ENCODE measurements at places on chromosomes 2 and 18.
A peak's percentile ranks its signal among the peaks of the same experiment; 100 is the strongest.

DNA sequence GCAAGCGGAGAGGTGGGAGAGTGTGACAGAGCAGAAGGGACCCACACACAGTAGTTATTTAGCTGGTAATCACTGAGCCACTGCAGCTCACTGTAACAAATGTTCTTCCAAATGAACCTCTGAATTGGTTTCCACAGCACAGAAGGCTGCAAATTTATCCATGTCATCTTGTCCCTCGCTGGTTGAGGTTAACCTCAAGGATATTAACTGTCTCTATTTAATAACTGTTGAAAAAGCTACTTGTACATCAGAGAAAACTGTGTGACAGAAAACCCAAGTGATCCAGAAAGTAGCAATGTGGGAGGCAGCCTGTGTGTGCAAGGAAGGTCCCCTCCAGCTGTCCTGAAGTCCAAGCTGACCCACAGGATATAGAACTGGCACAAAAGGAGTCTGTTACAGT, 153.6 kb downstream of the DSEL start:
- DNase-seq, result no peak

DNA sequence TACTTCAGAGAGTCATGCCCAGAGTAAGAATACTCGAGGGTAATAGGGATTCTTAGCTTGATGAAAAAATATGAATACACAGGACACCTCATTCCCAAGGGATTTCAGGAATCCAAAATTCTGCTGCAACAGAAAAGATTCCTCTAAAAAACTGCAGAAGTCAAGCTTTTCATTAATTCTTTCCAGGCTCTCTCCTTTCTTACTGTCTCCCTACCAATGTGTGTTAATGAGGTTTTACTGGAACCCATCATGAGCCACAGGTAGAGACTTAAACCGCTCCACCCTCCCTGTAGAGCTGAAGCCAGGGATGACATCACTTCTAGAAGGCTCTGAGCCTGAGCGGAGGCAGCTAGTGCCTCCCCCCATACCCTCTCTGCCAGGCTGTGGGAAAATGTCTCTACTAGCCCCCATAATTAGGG, 3.4 kb downstream of the SDC1 start:
- no peak for DNase-seq

- DNase-seq, result no peak
These were observed 32.1 kb downstream of the CLASP1 start for GRCh38 chr2:121617042-121617599.

DNA sequence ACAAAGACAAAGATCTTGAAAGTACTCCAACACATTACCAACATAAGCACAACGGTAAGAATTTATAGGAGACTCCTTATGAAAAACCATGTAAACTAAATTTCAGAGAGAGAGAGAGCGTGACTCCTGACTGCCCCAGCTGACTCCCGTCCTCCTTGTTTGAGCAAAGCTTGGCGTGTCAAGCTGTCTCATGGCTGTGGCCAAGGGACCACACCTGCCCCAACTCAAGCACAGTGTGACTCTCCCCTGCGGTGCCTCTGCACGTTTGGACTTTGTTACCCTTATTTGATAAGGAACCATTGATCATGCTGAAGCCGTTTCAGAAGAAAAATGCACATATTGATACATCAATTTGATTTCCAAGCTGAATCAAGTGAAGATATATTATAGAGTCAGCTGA, 124.8 kb downstream of the COL6A3 start:
- no peak for DNase-seq

DNA sequence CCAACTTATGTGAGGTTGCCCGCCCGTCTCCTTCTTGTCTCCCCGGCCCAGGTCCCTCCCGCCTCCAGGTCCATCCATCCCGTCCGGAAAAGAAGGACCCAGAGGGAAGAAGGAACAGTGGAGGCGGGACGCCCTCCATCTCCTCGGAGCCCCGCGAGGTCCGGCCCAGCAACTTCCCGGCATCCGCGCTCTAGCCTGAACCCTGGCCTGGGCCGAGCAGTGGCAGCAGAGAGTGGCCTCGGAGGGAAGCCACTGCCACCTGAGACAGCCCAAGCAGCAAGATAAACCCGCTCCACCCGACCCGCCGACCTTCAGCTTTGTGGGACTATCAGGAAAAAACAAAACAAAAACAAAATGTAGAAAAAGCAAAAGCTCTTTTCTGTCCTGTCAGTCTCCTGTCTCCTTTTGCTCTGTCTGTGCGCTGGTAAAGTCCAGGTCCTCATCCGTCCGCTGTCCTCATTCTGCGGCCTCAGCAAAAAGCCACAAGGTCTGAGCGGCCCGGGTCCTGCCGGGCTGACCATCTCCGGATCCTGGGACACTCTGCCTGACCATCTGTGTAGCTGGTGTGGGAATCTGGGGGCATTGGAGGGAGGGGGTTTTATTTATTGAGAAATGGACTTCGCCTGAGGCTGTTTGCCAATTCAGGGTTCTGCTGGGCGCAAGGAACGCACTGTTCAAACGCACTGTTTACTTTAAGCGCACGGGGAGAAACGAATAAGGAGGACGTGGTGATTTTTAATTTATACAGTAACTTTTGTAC, 3.1 kb downstream of the DLX1 start:
- no peak for DNase-seq

- no peak for DNase-seq
These were observed 275.6 kb upstream of the CXCR4 start for GRCh38 chr2:136393514-136393913.

DNA sequence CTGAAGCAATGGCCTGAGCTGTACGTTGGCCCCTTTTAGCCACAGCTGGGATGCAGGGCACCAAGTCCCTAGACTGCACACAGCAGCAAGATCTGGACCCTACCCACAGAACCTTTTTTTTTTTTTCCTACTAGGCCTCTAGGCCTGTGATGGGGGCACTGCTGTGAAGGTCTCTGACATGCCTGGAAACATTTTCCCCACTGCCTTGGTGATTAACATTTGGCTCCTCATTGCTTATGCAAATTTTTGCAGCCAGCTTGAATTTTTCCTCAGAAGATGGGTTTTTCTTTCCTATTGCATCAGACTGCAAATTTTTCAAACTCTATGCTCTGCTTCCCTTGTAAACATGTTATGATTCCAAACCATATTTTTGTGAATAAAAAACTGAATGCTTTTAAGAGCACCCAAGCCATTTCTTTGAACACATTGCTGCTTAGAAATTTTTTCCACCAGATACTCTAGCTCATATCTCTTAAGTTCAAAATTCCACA, 33.5 kb downstream of the PDE1A start:
- DNase-seq, result no peak

- DNase-seq, result no peak
These were observed 3057.4 kb downstream of the RPIA start for GRCh38 chr2:91748902-91749301.

- DNase-seq, result no peak
These were observed 25.9 kb upstream of the IMPA2 start for GRCh38 chr18:11955239-11956029.

GRCh38 chr2:65856928-65857327, 424.5 kb upstream of the SPRED2 start:
- DNase-seq, result no peak

GRCh38 chr18:74896390-74896991, 298.8 kb downstream of the ZNF407 start:
- peak; percentile 51 for DNase-seq

GRCh38 chr18:60082790-60083189, 183.0 kb downstream of the PMAIP1 start:
- no peak for DNase-seq

DNA sequence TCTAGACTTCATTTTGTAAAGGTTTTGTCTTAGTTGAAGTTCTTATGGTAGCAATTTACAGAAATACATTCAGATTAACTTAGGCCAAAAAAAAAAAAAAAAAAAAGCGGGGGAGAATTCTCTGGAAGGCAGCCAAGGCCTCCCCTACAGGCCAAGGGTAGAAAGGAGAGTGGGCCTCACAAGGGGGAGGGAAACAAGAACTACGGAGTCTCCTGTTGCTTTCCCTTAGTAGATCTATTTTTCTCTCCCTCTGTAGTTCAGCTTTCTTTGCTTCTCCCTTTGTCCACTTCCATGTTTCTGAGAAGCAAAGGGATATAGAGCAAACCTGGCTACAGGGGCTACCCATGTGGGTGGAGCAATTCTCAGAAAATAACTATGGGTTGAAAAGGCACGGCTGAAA, 2.4 kb upstream of the STK11IP start:
- no peak for DNase-seq

DNA sequence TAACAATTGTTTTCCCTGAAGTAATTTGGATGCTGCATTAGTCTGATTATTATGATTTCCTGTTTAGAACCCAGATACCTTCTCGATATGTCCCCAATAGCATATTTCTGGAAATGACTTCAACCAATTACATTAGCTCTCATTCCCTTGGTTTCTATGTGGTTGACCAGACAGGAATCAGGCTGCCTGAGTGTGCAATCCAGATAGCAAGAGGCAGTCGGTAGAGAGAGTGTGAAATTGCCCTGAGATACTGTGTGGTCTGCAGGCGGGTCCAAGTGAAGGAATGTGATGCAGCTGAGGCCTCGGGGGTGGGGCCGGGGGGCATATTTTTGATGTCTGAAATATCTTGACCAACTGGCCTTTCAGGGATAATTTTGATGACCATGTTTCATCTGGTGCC, 143.9 kb upstream of the ITGA6 start:
- DNase-seq, result no peak

DNA sequence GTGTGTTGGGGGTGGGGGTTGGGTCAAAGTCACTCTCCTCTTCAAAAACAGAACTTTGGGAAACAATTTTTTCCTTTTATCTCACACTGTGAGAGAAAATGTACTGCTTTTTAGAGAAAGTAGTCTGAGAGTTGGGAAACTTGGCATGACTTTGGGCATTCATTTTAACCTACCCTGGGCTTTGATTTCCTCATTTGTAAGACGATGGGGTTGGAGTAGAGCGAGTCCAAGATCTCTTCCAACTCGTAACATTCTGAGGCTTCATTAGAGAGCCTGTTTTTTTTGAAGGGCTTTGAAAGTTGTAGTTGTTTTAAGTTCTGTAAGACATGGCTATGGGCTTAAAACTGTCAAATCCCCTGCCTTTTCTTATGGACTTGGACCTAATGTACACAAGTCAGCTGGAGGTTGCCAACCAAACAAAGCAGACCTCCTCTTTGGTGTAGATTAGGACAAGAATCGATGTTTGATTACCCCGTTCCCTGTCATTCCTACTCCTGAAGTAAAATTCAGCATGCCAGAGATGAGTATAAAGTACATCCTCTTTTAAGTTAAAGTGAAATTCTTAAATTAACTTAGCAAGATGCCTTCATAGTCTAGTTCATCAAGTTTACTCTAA, 8.4 kb downstream of the PHLPP1 start:
- no peak for DNase-seq

DNA sequence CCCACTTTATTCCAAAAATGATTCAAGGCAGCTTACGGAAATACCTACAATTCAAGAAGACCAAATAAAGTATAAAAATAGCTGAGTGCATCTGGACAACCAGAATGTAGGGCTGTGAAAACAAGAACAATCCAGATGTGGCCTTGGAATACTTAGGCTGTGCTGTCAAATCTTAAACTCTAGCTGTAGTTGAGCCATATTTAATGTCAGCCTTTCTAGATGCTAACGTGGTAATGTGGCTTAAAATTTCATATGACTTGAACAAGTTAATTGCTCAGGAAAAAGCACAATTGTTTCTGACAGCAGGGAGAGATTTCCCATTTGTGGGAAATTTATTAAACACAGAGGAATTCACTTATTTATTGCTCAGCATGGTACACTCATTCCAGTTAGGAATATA, 14.6 kb upstream of the NAPG start:
- no peak for DNase-seq

DNA sequence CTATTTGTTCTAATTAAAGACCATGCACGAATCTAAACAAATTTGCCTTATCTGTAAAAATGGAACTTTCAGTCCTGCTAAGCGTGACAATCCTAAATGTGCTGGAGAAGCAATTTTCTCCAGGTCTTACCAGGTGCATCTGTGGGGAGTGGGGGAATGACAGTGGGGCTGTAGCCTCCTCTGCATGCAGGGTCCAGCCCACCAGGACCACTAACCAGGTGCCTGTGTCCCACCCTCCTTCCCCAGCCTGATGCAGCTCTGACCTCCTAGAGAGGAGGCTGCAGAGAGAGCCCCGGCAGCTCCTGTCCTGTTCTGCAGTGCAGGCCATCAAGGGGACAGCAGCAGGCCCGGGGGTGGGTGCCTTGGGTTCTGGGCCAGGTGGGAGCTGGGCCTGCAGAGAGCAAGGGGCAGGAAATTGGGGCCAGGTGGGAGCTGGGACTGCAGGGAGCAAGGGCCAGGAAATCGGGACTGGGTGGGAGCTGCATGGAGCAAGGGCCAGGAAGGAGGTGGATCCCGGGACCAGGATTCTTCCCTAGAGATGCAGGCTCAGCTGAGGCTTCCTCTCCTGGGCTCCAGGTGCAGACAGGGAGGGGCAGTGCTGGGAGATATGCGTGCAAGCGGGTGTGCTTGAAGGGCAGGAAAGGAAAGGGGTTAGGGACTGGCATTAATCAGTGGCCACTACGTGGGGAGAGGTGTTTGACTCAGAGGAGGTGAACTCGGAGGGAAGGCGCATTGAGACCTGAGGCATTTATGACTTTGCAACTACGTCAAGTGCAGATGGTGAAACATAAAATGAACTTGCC, 185.3 kb downstream of the ANKRD30B start:
- no peak for DNase-seq

DNA sequence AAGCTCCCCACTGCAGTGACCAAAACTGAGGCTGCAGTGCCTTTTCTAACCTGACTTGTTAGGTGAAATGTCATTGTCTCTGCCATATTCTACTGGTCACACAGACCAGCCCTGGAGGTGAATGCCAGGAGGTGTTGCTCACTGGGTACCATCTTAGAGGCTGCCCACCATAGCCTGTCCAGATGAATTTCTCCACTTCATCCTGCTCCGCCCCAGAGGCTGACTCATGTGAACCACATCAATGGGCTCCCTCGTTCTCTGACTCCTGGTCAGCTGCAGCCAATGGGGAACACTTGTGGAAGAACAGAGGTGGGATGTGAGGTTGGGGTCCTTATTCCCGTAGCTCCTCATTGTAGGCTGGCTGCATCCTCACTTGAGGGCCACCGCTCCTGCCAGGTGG, 3.4 kb upstream of the NARS1 start:
- no peak for DNase-seq

- DNase-seq, result no peak
These were observed 1110.6 kb upstream of the ACVR2A start for GRCh38 chr2:146734042-146734820.

DNA sequence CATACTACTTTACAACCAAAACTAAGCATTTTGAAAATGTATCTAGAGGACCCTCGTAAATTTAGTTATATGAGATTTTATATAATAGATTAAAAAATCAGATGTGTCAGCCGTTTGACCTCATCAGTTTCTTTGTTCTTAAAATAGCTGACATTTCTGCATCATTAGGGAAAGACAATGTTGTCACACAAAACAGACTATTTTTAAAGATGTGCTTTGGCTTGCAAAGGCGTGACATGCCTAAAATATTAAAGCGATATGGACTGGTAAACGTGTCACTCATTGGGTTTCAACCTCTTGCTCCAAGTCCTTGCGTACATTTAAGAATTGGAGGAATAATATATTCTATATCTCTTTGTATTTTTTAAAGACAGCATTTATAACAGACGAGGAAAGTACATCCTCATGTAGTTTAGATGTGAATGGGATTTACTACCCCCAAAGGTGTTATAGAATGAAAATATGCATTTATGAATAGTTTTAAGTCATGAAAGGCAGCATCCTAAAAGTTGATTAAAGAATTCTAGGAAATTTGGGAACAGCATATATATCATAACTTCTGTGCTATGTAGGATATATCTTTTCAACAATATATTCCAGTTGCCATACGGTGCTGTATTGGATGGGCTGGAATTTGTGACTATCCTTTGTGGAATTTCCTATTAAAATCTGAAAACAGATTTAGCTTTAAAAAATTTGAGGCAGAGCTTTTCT, 3.8 kb downstream of the MYL12A start:
- DNase-seq, result no peak
